ENCODE measurements at places on chromosomes 4 and X.

GRCh38 chrX:46198858-46199257 lies 346.4 kb downstream of the ZNF674 start:
- no peak for DNase-seq

DNA sequence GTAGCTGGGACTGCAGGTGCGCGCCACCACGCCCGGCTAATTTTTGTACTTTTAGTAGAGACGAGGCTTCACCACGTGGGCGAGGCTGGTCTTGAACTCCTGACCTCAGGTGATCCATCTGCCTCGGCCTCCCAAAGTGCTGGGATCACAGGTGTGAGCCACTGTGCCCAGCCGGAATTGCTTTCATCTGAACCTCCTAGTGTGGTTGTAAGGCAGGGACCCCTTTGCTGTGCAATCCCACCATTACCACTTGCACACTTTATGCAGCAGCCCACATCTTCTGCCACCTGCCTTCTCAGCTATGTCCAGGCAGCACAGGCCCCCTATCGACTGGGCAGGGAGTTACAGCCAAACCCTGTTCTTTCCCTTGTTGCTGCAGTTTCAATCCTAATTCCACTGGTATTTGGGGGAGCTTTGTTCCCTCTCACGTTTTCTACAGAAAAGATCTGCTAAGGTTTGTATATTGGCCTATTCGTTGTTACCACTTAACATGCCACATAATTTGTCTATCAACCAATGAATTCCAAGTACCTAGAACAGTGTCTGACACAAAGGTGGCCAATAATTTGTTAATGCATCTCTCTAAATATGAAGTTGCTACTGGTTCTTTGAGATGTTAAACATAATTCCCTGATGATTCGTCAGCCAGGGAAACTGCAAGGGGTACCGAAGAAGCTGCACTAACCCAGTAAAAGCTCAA lies 6.5 kb downstream of the RPL39 start:
- no peak for DNase-seq

DNA sequence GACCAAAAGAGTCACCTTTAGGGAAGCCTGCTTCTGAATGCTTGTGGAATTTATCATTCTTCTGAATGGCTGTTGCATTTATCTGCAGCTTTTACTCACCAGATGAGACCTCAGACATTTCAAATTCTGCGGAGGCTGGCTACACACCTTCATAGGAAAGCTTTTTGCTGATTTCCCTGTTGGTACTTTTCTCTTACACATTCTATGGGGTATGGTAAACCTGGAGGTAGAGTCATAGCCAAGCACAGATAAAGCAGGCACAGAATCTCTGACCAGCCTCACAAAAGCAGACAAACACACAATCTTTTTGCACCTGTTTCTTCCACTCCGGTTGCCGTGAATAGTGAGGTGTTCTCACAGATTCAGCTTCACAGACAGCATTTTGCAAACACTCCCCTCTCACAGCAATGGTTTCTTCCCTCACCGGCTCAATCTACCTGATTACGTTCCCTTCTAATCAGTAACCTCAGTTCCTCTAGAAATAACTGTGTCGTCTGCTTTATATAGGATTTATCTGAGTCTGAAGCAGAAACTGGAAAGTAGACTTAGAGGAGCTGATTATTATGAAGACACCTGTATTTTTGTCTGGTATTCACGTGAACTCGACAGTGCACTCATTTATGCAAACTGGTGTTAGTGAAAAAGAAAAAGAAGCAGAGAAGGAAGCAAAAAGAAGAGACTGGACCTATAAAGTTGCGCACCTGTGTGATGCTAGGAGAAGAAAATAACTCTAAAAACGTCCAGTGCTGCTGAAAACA lies 83.1 kb downstream of the DMD start:
- DNase-seq = no peak

DNA sequence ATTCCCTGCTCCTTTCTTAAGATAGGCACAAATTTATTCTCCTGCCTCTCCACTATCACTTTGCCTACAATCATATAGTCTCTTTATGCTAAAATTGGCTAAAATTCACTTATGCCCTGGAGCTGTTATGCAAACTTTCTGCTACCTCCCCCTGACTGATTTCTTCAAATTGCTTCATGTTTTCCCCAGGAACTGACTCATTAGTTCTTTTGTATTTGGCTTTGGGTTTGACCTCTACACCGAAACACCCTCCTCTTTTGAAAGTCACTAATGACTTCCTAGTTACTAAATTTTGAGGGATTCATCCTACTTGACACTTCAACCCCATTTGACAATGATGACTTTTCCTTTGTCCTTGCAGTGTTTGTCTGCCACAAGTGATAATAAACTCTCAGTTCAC lies 222.6 kb downstream of the NDST4 start:
- no peak for DNase-seq

GRCh38 chrX:33149085-33149484 lies 62.3 kb downstream of the DMD start:
- no peak for DNase-seq
